Sigmoid colon (tissue), 7 donors: ENCODE measurements at places on chromosomes 12 and 14. TPM values are rescaled to one million over a fixed set of nuclear protein-coding genes. Genes with fewer than 3 reads are reported as not detected.

DNA sequence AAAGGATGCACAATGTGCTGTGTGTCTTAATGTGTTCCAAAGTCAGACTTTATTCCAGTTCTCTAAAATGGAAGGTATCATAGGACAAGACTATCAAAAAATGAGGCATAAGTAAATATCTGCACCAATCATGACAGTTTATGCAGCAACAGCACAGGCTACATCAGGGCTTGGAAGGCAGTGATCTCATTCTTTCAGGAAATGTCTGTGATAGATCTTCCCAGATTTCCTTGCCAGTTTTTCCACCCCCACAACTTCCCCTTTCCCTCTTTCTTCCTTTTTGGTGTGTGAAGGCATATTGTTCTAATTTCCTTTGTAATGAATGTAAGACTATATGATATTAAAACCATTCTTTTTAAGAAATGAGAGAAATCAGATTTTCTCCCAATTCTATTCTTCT lies 326.7 kb downstream of the ATP23 start:
- DNase-seq, result no peak

The TAS2R46 gene
- 2.5 TPM for total RNA-seq

DNA sequence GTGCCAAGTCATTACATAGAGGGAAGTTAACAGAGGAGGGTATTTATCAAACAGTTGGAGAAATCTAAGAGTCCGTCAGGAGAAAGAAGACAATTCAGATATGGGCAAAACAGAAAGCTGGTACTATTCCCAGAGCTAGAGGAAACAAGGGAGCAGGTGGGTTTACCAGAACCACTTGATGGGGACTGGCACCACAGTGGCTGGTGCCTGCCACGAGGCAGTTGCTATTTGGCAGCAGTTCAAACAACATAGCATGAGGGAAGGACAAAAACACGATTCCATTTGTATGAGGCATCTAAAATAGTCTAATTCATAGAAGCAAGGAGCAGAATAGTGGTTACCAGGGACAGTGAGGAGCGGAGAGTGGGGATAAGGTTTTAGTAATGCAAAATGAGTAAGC lies 24.6 kb upstream of the KLRD1 start:
- DNase-seq, result no peak

- no peak for DNase-seq
These were observed 29.9 kb downstream of the CLEC2D start for GRCh38 chr12:9699269-9699897.

The PTPN6 gene
- 13.6 TPM for total RNA-seq

GRCh38 chr14:53310412-53310811 lies 157.3 kb upstream of the DDHD1 start:
- no peak for DNase-seq

The LGR5 gene
- total RNA-seq, result not detected

DNA sequence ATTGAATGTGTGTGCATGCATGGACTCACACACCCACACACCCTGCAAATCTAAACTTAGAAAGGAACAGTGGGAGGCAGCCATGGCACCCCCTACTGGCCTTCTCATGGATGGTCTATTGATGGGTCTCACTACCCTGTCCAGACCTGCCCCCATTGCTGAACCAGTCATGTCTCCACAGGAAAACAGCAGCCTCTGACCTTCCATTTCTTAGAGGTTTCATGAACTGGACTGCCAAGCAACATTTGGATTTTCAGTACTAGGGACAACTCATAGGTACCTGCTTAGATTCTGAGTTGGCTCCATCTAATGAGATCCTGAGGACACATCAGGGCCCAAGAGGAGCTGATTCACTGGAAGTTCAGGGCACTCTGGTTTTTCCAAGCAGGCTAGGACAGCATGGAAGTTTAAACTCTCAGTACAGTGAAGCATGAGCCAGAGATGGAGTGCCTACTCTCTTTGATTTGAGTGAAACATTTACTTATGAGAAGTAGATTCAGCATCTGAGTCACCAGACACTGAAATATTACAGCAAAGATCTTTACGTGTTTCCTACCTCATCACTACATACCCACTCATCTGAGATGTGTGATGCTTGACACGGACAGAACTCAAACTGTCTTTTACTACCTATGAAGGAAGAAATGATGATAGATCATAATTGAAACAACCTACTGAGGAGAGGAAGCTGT lies 98.9 kb upstream of the PLEKHG7 start:
- no peak for DNase-seq

DNA sequence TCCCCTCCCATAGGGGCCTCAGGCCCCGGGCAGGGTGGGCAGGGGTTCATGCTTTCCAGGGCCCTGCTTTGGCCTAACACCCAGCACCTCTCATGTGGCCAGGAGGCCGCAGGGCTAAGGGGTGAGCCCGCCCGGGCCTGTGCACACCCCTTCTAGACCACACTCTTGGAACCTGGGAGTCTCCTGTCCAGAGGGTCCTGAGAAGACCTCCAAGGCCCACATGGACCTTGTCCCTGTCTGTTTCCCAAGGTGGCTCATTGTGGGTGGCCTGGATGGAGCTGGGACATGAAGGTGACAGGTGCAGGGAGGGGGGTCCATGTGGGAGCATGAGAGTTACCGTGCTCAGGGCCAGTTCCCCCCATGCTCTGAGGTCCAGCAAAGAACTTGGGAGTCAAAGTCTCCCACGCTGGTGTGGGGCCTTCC lies 11.6 kb downstream of the DLK1 start:
- DNase-seq, result no peak

The AMHR2 gene
- not detected for total RNA-seq

DNA sequence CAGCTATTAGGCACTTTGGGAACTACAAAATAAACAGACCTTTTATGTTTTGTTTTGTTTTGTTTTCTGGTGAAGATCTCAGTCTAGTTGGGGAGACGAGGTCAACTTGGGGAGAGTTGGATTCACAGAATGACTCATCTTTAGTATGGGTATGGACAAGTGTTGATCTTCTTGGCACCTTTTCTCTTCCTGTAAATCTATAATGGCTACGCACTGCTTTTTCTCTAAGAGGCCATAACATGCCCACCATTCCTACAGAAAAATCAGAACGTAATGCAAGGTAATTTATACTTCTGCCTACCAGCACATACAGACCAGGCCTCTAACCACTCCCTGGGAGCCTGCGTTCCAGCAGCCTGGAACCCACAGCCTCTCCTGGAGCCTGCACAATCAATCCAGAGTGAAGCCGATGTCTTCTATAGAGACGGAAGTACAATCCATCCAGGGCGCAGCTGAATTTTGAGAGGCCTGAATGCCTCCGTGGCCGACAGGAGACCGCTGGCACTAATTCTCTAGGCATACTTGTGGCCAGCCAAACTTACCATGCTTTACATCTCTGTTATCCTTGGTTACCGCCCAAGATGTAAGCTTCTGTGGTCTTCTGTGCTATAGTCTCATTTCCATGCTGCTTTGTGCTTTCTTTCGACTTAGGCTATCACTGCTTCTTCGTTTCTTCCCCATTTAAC lies 717 bp downstream of the PPHLN1 start:
- DNase-seq, result no peak

The CCDC196 gene
- total RNA-seq, result not detected

DNA sequence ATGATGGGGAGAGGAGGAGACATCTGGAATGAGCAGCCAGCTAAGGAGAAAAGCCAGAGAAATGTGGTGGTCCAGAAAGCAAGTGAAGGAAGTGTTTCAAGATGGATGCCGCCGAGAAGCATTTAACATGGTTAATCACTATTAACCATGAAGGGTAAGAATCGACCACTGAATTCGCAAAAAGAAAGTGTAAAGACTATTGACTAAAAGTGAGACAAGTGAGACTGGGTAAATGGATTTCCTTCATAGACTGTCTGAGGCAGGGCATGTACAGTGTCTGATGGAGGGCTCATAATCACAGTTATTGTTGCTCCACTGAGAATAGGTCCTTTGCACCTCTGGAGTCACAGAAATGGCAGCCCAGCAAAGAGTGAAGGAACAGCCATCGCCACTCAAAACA lies 25.3 kb upstream of the CLMN start:
- no peak for DNase-seq

The KRT6C gene
- total RNA-seq, result not detected

- no peak for DNase-seq
These were observed 1.7 kb upstream of the STRN3 start for GRCh38 chr14:31027847-31028246.

The C14orf132 gene
- total RNA-seq, result 26.6 TPM

DNA sequence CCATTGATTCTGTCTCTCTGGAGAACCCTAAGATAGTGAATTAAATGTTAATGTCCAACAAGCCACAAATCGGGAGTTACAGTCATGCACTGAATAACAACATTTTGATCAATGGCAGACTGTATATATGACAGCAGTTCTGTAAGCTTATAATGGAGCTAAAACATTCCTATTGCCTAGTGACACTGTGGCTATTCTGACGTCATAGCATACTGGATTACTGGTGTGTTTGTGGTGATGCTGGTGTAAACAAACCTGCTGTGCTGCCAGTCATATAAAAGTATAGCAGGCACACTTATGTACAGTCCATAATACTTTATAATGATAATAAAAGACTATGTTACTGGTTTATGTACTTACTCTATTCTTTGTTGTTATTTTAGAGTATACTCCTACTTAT lies 56.7 kb upstream of the BICD1 start:
- no peak for DNase-seq

The CHFR gene
- total RNA-seq, result 23.5 TPM

DNA sequence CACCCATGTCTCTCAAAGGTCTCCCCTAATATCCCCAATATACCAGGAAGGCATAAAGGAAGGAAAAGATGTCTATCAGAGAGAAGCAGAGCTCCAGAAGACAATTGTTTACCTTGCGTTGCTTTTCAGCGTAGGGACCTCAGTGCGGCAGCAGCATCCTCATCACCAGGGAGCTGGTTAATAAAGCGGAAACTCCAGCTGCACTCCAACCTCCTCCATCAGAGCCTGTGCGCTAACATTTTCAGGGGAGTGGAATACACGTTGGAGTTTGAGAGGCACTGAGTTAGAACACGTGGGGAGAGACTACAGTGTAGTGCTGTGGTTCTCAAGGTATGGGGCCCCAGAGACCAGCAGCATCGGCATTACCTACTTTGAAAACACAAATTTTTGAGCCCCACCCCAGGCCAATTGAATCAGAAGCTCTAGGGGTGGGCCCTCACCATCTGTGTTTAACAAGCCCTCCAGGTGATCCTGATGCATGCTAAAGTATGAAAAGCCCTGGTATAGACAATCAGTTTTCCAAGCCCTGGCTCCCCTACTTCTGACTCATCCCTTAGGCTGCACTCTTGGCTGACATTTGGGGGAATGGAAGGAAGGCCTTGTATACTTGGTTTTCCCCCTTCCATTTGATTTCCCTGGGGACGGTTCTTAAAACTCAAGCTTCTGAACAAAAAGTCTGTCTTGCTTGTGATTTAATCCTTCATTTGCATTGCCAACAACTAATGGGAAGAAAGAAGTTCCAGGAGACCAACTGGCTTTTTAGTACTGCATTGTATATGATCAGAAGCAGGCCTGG lies 419.0 kb upstream of the CCDC196 start:
- DNase-seq, result no peak

DNA sequence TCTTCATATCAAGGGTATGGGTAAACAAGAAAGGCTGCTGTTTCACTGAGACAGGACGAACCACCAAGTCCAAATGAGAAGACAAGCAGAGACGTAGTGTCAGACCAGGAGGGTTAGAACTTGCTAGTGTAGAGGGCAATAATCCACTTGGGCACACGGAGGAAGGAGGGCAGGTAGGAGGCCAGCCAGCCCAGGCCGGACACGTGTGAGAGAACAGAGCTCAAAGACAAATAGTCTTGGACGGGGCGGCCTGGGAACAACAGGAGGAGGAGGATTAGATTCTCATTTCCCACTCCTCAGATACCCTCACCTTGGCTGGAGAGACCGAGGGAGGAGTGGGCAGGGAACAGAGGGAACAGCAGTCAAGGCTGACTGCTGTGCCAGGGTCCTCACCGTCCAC lies 8.8 kb downstream of the DHRS1 start:
- DNase-seq, result no peak

DNA sequence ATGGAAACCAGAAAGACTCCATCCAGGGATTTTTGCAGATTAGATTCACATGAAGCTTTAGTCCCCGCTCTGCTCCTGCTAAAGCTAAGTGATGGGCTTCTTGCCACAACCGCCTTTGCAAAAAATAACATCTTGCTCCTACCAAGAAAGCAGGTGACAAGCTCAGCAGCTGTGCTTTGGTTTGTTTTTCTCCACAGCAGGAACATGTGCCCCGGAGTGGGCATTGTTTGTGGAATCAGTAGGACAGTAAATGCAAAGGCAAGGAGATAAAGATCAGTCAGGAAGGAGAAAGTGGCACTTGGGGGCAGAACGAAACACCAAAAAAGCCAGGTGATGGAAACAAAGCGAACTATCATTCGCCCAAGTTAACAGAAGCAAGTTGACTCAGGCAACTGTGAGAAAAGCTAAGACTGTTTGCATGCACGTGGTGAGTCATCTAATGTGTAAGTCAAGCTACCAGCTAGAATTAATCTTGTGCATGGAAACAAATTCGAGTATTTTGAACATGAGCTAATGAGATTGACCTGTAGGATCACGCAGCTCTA lies 165.5 kb upstream of the PLXNC1 start:
- DNase-seq, result no peak

The CLEC2A gene
- not detected for total RNA-seq

The GLTP gene
- total RNA-seq, result 42.1 TPM

GRCh38 chr14:22320362-22320750 lies 268.7 kb downstream of the DAD1 start:
- DNase-seq, result no peak

GRCh38 chr12:32151086-32151485 lies 44.4 kb downstream of the BICD1 start:
- DNase-seq, result no peak

DNA sequence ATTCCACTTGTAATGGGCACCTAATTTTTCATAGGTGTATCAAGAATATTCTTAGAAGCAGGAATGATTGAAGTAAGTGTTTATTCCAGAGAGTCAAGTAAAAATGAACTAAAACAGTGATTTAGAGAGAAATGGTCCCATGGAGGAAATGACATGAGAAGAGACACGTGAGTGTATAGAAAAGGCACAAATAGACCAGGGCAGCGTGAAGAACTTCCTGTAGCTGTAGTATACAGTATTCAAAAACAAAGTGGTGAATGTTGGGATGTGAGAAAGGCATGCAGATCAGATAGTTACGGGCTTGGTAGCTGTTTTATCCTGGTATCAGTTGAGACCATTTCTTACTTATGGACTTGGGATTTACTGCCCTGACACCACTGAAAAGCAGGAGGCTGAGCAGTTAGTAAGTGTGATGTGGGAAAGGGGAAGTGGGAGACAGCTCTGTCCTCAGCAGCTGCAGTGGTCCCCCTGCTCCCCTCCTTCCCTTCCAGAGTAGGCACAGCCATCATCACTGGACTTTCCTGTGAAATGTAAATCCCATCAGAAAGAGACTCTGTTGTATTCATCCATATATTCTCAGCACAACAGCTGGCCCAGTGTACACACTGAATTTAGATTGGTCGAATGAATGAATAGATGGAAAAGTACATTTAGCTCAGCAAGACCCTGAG lies 16.8 kb upstream of the TESPA1 start:
- no peak for DNase-seq

The OTOGL gene
- total RNA-seq, result 4.7 TPM
